ENCODE measurements at places on chromosomes 3 and 15.

DNA sequence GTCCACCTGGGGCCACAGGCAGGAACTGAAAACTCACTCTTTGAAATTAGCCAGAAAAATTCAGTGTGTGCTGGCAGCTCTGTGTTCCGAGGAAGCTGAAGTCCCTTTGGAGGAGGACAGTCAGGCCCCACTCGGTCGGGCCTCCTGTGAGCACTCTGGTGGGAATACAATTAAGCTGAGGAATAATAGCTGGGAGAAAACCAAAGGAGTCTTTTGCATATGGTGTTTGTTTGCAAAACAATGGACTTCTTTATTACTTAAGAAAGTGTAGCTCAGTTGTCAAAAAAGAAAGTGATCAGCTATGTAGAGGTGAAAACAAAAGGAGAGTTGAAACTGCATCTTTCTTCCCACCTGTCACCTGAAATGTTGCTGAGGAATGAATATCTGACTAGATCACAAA is 202.5 kb downstream of the MEIS2 start:
- no peak for DNase-seq

DNA sequence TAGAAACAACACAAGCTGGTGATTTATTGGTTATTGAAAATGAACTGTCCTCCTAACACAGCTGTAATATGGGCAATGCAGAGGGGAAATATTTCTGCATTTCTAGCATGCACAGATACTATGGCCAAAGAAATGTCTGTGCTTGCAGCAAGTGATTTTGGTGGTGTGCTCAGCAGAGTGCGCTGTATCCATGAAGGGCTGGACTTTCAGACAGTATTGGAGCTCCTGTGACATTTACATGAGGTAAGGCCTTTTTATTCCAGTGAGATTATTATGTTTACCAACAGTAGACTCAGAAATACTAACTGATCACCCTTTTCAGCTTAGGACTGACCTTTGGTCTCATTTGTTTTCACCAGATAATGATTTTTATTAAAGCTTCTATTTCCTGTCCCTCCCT is 1302.6 kb upstream of the EPHA6 start:
- DNase-seq, result no peak

GRCh38 chr3:179091113-179091512 is 19.5 kb upstream of the ZMAT3 start:
- DNase-seq, result no peak

- no peak for DNase-seq
Observed at GRCh38 chr3:160319322-160319721, 79.7 kb downstream of the IFT80 start.

DNA sequence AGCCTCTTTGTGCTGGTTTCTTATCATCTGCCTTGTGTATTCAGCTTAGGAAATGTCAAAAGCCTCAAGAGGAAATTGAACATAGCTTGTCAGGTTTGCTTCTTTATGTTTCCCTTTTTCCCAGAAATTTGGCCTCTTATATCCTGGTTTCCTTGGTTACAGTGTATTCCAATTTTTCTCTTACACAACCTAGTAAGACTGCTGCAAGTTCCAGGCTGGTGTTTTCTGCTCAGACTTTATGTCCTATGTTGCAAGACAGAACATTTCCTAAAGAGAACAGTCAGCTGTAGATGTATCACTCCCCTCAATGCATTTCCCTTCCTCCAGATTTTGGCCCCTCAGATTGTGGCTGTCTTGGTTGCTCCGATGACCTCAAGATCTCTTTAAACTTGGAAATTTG is 102.5 kb downstream of the SH3GL3 start:
- DNase-seq, result no peak

DNA sequence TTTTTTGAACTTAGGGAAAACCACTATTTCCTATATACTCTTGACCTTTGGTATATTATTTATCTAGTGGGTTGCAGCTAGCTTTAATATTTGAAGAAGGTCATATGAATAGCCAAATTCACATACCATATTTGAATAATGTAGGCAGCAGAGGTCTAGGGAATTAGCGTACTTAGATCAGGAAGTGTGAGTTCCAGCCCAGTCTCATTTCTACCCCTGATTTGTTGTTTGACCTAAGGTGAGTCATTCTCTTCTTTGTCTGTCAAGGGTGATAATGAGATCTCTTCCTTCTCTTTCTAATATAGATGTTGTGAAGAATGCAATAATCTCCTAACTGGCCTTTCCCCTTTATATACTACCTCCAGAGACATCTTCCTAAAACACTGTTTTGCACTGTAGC is 36.6 kb upstream of the ZPLD1 start:
- DNase-seq, result no peak

GRCh38 chr15:50176869-50177268 is 5.1 kb upstream of the SLC27A2 start:
- no peak for DNase-seq

DNA sequence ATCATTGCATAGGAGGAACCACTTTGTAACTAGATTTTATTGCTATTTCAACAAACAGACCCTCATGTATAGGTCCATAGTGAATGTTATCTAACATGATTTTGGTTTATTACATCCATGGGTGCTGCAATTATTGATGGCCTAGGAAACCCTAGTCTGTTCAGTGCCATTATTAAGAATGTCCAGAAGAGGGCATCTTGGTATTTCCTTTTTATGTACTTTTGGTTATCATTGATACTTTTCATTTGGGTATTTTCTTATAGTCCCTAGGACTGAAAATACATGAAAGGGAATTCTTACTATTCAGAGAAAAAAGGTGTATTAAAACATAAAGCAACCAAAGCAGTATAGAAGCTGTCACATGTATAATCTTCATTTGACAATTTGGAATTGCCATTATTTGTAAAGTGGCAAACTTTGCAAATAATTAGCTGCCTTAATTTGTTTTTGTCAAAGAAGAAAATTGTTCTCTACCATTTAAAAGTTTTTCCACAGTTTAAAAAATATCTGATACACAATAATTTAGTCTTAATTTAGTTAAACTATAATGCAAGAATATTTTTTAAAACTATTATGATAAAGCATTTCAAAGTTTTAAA is 48.7 kb downstream of the CNOT10 start:
- DNase-seq, result no peak

DNA sequence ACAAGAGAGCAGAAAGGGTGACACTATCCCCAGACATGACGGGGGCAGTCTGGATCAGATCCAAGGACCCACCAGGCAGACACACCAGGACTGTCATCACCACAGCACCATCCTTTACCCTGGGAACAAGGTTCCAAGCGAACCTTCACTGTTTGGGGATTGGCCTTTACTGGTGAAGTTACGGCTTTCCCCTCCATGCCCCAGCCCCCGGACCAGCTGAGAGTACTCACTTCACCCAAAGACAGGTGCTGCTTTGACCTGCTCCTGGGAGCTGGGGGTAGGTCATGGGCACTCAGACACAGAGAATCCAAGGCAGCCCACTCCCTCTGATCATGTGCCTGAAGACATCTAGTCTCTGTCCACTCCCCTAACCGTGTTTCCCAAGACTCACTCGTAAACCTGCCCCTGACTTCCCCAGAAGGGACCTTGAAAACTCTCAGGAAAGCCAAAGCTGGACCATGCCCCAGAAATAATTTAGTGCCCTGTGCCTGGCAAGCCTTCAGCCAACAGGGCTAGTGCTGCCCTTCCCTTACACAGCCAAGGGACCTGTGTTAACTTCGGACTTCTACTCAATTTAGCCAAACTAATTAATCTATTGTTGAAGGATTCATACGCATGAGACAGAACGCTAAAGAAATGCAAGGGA is 2.8 kb downstream of the RRP9 start:
- no peak for DNase-seq

DNA sequence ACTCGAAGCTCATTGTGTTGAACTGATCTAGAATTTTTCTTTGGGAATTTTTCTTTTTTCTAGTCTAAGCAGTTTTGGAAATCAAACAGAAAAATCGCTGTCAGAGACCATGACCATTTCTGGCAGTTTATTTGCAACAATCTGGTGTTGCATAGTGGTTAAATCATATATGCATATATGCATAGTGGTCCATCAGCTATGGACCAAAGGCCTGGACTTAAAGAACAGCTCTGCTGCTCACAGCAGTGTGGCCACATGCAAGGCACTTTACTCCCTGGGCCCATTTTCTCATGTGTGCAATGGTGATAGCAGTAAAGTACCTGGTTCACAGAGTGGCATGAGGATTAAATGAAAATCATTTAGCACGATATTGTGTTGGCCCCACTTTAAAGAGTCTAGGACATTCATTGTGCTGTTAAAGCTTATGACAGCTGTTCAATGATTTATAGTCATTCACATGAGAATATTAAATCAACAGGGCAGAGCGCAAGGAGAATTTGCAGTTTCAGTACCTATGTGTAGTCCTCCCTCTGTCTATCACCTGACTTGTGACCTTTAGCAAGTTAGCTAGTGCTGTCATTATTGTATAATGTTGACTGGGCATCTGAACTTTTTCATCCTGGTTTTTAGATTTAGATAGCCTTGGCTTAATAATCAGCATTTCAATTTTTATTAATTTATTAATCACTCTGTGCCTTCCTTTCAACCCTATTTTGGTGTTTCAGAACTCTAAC is 46.4 kb downstream of the BLM start:
- DNase-seq, result no peak

DNA sequence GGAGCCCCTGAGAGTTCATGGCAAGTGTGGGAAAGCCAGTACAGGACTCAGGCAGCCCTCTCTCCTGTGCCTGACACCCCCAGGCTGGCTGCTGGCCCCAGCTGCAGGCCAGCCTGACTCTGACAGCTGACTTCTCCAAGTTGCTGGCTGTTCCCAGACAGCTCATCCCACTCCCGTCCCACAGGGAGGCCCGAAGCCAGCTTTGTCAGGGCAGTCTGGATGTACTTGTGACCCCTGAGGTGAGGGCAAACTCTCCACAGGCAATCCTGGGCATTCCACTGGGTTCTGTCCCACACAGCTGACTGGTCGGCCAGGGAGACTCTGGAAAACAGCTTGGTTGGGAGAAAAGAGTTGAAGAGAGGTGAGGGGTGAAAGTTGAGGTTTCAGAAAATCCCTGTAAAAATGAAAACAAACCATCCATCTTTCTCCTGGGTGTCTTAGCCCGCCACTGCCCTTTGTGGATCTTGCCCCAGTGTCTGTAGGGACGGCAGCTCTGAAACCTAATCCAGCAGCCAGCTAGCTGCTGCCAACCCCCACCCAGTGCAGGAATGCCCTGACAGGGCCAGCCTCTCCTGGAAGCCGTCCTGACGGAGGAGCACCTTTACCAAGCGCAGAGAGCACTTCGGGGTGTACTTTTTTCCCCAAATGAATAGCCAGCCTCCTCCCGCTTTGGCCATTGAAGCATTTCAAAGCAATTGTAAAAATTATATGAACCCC is 87.9 kb downstream of the DNAJB8 start:
- DNase-seq, result no peak

DNA sequence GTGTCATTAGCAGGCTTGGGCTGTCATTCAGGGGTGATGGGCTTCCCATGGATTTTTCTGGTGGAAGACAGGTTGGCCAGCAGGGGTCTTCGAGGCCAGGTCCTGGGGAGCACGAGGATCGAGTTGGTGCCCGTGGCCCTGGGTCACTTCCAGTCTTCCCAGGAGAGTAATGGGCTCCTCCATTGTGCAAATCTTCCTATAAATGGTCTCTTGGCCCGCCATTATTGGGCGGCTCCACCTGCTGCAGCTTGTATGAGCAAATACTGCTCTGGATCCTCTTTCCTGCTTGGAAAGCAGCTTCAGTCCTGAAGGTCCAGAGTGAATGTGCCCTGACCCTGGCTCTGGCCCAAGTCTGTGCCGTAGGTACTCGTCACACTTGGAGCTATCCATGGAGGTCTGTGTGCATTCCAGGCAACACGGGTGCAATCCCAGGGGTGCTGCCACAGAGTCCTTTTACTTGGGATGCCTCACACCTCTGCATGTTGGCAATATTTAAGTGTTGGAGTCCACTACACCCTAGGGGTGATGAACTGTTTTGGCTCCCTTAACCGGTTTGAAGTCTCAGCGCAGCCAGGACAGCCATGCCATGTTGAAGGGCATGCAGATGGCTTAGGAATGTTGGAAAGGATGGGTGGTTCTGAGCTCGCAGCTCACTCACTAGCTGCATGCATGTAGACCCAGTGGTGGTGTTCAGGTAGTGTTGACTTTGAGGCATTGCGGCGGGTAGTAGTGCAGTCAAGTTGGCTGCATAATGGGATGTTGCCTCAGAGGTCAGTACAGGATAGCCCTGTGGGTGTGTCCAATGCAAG is 97.6 kb downstream of the SNRPN start:
- no peak for DNase-seq

DNA sequence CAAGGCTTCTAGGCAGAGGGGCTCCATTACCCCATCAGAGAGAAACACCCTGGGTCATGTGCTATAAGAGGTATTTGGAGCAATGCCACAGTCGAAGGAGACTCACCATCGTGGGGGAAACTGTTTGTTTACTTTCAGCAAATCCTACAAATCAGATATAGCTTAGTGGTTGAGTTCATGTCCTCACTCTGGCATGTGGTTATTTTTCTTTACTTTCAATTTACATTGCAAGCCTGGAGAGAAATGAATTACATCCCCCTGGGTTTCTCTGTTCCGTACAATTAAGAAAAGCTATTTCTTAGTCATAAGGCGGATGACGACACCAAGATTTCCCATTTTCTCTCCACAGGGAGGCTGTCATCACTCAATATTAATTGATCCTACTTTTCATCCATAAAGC is 36.9 kb downstream of the RFTN1 start:
- no peak for DNase-seq

DNA sequence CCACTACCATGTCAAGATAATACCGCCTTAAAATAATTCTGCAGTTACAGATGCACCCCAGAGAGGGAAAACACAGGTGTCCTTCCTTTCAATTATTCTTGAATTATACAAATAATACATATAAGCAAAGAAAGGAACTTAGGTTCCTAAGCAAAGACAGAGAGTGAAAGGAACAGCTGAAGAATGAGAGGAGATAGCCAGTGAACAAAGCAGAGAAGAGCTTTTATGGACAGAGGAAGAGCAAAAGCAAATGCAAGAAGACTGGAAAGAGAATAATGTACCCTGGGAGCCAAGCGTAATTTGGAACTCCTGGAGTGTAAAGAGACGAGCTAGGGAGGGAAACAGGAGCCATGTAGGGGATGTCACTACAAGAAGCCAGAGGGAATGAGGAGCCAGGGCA is 21.7 kb downstream of the GPR176 start:
- no peak for DNase-seq
